ENCODE measurements at places on chromosomes 3 and 15. TPM values are rescaled to one million over a fixed set of nuclear protein-coding genes. Genes with fewer than 3 reads are reported as not detected.

The RTP1 gene
- polyA plus RNA-seq = not detected

The RHCG gene
- 2.1 TPM for polyA plus RNA-seq

The IL5RA gene
- 0.49 TPM for polyA plus RNA-seq

The DAZL gene
- polyA plus RNA-seq = not detected

The PCOLCE2 gene
- polyA plus RNA-seq = 5.0 TPM

DNA sequence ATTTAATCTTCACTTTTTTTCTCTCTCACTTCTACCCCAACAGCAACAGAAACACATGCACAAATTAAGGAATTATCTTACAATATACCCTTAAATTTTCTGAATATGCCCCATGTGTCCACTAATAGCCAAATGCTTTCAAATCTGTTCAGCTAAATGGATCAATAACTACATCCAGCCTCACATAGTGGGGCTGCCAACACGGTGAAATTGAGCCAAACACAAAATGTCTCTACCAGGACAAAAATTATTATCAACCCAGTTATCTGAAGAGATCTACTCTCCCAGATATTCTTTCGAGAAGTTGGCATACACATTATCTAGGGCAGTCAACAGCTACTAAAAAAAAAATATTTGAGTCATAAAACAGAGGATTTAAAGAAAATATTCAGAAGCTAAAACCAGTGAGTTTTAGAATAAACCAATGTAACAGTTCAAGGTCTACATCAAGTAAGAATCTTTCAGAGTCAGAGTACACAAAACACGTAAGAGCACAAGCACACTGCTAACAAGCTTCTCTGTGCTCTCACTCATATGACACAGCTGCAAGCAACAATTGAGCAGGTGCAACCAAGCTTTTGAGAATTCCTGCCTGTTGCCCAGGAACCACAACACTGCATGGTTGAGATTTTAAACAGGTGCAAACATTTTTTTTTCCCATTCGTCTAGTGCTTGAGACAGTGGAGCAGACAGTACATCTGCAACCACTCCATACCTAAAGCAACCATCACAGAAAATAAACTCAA, 247.7 kb downstream of the ZBTB20 start:
- DNase-seq = peak; percentile 24

DNA sequence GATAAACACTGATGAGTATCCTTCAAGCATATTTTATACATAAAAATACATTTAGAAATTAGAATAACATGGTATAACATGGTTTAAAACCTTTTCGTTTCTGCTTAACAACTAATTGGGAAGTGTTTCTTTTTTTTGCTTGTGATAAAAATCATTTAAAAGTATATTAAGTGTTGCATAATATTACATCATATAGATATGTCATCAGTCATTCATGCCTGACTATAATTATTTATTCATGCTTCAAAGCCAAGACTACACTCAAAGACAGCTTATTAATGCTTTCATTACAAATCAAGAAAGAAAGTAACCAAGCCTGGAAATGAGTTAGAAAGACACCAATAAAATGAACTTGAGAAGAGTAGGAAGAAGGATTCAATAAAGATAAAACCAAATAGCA, 136.6 kb upstream of the TP63 start:
- no peak for DNase-seq

DNA sequence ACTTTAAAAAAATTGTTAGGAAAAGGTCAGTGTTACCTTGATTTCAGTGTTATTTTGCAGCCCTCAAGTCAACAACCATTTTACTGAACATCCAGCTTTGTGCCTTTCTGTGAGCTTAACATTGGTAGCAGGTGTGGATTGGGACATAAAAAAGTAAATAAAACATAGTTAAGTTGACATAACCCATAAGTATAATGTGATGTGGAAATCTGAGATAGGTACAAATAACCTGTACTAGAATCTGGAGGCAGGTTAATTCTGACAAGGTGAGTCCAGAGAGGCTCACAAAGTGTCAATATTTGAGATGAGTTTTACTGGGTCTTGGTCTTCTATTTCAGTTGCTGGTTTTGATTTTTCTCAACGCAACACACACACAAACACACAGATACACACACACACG, 151.3 kb downstream of the LPP start:
- no peak for DNase-seq

- DNase-seq = no peak
Measured at GRCh38 chr3:71355862-71356261, 227.7 kb downstream of the FOXP1 start.

GRCh38 chr15:78406016-78406585, 31.9 kb upstream of the IREB2 start:
- DNase-seq = no peak

GRCh38 chr3:55362210-55362960, 124.7 kb downstream of the WNT5A start:
- DNase-seq = no peak

- no peak for DNase-seq
Measured at GRCh38 chr3:46935168-46935858, 41.2 kb downstream of the CCDC12 start.

DNA sequence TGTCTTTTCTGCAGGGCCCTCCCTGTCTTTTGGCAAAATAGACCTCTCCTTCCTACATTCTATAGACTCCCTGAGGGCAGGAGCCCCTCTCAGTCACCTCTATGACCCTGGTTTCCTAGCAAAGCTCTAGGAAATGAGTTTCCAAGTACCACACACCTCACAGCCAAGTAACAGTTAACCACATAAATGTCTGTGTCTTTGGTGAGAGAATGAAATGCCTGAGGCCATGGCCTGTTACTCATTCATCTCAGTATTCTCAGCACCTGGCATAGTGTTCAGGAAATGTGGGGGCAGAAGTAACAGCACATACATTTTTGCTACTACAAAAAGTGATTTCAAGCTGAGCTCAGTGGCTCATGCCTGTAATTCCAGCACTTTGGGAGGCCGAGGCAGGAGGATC, 21.0 kb downstream of the RFT1 start:
- DNase-seq = no peak

GRCh38 chr3:49026536-49026935, 2.7 kb downstream of the IMPDH2 start:
- no peak for DNase-seq
